Chondrocyte (in vitro differentiated cells): ENCODE measurements at places on chromosomes 6 and 20.

DNA sequence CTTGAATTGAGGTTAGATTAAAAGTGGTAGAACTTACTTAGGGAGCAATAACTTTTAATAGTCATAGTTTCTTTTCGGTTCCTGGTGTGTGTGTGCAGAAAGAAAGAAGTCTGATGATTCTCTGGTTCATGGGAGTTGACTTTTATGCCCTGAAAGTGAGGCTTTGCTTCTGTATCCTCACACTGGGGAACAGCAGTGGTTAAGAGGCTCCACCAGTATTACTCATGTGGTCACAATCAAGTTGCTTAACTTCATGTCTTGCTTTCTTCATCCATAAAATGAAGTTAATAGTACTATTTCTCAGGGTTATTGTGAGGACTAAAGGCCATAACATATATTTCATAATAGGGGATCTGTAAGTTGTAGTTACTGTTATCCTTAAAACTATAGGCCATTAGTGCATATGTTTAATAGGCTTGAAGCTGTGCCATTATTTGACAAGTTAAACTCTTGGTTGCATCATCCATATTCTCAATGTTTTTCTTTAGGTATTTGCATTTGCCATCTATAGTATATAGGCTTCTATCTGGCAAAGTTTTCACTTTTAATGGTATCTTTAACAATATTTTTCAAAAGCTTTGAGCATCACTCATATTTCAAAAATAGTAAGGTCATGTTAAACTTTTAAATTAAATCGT lies 262.4 kb downstream of the PLCB1 start:
- no peaks in the 10 kb centered on the region for H3K36me3 ChIP-seq
- no peaks in the 10 kb centered on the region for H3K27me3 ChIP-seq
- H3K4me3 ChIP-seq = no peak overlapping the region
- H3K4me1 ChIP-seq = peaks cover 5% of the 10 kb centered on the region
- no peak for DNase-seq

DNA sequence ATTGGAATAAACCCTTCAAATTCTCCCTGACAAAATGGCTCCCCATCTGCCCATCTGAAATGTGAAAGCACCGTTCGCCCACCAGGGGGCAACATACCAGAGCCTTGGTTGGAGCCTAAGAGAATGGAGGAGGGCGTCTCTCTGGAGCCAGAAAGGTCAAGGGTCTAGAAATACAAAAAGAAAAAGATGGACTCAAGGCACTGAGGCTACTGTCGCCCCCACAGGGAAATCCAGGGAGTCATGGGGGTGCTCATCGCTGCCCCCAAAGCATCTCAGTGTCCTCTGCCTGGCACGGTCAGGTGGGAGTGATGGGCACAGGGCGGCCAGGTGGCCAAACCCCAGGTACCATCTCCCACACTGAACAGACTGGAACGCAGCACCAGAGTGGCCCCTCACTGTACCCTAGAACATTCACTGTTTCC lies 136.3 kb downstream of the ZMYND8 start:
- H3K27ac ChIP-seq = no peak overlapping the region
- H3K4me3 ChIP-seq = no peak overlapping the region
- peaks cover 29% of the 10 kb centered on the region for H3K36me3 ChIP-seq
- H3K27me3 ChIP-seq = no peaks in the 10 kb centered on the region
- no peak for DNase-seq

GRCh38 chr20:4081421-4081820 lies 66.1 kb upstream of the RNF24 start:
- H3K4me3 ChIP-seq = no peak overlapping the region
- H3K4me1 ChIP-seq = peaks cover 35% of the 10 kb centered on the region
- no peak for DNase-seq
- H3K36me3 ChIP-seq = peaks cover 7% of the 10 kb centered on the region
- no peaks in the 10 kb centered on the region for H3K27me3 ChIP-seq

DNA sequence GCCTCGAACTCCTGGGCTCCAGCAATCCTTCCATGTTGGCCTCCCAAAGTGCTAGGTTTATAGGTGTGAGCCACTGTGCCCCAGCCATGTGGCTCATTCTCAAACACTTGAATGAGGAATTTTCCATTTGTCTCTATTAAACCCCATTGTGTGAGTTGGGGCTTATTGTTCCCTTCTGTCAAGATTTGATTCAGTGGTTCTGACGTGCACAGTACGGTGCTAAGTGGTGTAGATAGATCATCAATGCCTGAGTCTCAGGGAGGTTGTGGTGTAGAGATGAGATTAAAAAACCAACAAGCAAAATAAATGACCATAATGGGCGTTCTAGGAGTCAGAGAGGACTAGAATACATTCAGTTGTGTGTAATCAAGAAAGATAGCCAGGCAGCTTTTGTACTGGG lies 335.6 kb downstream of the PRL start:
- no peaks in the 10 kb centered on the region for H3K27me3 ChIP-seq
- no peak overlapping the region for H3K4me3 ChIP-seq
- H3K36me3 ChIP-seq = no peaks in the 10 kb centered on the region
- DNase-seq = no peak
- H3K4me1 ChIP-seq = peaks cover 4% of the 10 kb centered on the region

DNA sequence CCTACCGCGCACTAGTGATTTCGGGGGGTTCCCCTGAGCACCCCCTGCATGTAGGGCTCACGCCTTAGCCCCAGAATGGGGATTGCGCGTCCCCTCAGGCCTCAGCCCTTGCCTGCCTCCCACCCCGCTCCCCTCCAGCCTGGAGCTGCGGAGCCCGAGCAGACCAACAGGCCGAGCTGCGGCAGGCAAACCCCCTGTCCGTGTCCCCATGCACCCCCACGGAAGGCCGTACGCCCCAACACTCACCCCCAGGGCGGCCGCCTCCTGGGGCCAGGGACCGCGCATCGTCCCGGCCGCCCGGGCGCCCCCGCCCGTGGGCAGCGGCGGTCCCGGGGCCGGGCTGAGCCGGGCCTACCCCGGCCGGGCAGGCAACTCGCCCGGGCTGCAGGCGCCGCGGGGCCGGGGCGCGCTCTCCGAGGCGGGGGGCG lies 1.2 kb upstream of the KCNB1 start:
- H3K36me3 ChIP-seq = no peaks in the 10 kb centered on the region
- H3K4me1 ChIP-seq = peaks cover 12% of the 10 kb centered on the region
- no peak for DNase-seq
- H3K27ac ChIP-seq = no peak overlapping the region
- peaks cover 40% of the 10 kb centered on the region for H3K27me3 ChIP-seq

- peaks cover 4% of the 10 kb centered on the region for H3K27me3 ChIP-seq
- no peak overlapping the region for H3K4me3 ChIP-seq
- no peak overlapping the region for H3K27ac ChIP-seq
- no peak for DNase-seq
- H3K4me1 ChIP-seq = peaks cover 7% of the 10 kb centered on the region
- no peaks in the 10 kb centered on the region for H3K36me3 ChIP-seq
Observed at GRCh38 chr20:58099291-58099935, 129.0 kb downstream of the ANKRD60 start.

DNA sequence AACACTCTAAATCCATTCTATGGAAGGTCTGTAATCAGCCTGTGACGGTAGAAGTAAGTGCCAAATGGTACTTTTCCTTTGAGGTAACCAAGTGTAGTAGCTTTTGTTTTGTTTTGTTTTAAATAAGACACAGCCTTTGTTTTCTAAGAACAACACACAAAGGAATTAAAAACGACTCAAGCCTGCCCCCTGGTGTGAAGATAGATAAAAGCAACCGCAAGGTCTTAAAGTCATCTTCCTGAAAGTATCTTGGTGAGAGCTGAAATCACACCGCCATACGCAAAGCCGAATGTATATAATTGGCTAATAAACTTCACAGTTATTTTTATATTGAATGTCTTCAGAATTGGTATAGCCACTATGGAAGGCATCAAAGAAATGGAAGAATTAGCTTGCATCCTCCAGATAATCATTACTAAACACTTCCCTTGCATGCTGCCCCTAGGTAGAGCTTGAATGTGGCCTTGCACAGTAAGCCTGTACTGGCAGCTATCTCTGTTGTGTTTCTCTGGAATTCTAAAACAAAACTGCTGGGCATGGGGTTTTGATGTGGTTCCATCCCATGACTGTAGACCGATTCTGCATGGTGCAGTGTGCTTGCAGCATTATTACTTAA lies 95.6 kb downstream of the LAMP5 start:
- H3K36me3 ChIP-seq = no peaks in the 10 kb centered on the region
- H3K27ac ChIP-seq = no peak overlapping the region
- H3K27me3 ChIP-seq = no peaks in the 10 kb centered on the region
- DNase-seq = no peak
- H3K4me3 ChIP-seq = no peak overlapping the region

DNA sequence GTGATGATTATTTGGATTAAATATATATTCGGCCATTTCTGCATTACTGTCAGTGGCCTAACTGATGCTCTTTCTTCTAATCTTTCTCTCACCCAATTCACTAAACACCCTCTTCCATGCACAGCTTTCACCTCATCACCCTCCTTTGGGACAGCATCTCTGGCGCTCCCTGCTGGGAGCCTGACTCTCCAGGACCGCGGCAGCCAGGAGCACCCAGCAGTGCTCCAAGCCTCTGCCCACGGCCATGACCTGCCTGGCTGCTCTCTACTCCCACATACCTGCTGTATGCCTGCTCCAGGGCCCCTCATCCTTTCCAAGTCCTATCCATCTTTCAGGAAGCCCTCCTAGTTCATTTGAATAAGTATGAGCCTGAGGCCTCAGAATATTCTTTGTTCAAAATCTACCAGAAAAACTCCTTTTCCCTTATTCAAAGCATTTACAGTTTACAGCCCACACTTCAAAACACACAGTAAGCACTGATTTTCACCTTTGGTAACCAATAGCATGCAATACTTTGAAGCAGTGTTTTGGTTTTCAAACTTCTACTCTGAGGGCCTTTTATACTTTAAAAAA lies 15.2 kb downstream of the CTCFL start:
- H3K4me1 ChIP-seq = peaks cover 38% of the 10 kb centered on the region
- no peak overlapping the region for H3K27ac ChIP-seq
- H3K36me3 ChIP-seq = no peaks in the 10 kb centered on the region
- H3K4me3 ChIP-seq = no peak overlapping the region
- H3K27me3 ChIP-seq = no peaks in the 10 kb centered on the region

- DNase-seq = no peak
- H3K27me3 ChIP-seq = no peaks in the 10 kb centered on the region
- no peak overlapping the region for H3K27ac ChIP-seq
- H3K36me3 ChIP-seq = no peaks in the 10 kb centered on the region
- H3K4me3 ChIP-seq = no peak overlapping the region
Observed at GRCh38 chr6:69027861-69028260, 392.8 kb downstream of the ADGRB3 start.

DNA sequence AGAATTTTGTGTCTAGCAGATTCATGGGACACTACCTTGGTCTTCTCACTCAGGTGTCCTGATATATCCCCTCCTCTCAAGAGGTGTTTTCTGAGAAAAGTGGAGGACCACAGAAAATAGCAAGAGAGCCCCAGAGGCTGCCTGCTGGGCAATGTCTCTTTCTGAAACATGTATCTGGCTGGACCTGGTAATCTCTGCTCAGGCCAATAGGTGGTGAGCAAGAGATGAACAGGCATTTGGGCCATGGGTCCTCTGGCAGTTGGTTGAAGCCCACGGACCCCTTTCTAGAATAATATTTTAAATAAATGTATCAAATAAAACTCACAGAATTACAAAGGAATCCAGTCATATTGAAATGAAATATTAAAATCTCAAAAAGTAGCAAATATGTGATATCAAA lies 8.8 kb upstream of the THBD start:
- no peaks in the 10 kb centered on the region for H3K27me3 ChIP-seq
- H3K4me3 ChIP-seq = no peak overlapping the region
- no peaks in the 10 kb centered on the region for H3K36me3 ChIP-seq
- peaks cover 31% of the 10 kb centered on the region for H3K4me1 ChIP-seq
- no peak overlapping the region for H3K27ac ChIP-seq

DNA sequence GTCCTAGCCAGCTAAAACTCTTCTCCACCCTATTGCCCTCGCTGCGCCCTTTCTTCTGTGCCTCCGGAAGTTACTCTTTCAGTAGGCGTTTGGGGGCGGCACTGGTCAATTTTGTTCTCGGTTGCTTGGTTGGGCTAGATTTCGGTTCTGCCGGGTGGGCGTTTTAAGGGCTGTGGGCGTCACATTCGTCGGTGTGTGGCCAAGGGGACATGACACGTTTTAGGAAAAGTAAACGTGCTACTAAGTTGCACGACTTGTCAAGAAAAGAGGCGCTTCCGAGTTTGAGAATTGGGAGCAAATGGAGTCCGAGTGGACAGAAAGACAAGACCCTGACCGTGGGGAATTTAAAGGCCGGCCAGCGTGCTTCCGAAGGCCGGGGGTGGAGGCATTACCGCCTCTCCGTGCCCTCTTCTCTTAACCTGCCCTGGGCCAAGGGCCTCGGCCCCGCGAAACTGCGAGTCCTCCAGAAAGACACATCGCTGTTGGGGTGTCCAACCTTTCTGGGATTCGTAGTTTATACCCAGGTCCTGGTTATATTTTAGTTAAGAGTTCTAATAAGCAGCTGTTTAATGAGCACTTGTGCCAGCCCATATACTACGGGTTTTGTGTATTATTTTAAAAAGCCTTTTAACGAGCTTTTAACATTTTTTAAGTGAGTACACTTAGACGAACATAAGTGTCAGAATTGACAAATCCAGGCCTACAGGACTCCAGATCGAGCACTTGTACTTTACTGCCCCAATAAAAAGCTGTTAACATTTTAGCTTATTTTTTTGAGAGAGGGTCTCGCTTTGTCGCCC lies 664 bp upstream of the BAG6 start:
- no peak for DNase-seq
- H3K4me1 ChIP-seq = peaks cover 34% of the 10 kb centered on the region
- no peaks in the 10 kb centered on the region for H3K27me3 ChIP-seq
- H3K4me3 ChIP-seq = peak overlapping the region; percentile 89
- H3K27ac ChIP-seq = peak overlapping the region; percentile 99

DNA sequence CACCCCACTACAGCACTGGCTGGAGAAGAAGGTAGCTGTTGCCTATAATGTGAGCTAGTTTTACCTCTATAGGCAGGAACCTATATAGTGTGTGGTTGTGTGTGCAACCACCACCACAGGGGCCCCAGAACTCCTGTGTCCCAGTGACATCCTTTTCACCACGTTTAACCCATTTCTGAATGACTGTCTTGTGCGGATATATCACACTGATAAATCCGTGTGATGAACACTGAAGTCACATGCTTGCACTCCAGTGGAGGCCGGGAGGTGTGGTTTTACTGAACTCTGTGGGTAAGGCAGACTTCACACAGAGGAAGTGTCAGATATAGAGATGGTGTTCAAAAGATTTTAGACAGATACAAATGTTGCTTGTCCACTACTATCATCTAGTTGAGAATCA lies 32.5 kb downstream of the SDHAF4 start:
- no peak for DNase-seq
- H3K4me3 ChIP-seq = no peak overlapping the region
- H3K4me1 ChIP-seq = no peaks in the 10 kb centered on the region

GRCh38 chr6:45036103-45036502 lies 292.0 kb upstream of the RUNX2 start:
- H3K4me3 ChIP-seq = no peak overlapping the region
- H3K4me1 ChIP-seq = no peaks in the 10 kb centered on the region
- DNase-seq = no peak
- no peaks in the 10 kb centered on the region for H3K36me3 ChIP-seq
- H3K27me3 ChIP-seq = no peaks in the 10 kb centered on the region
- no peak overlapping the region for H3K27ac ChIP-seq

- H3K27me3 ChIP-seq = no peaks in the 10 kb centered on the region
- peak; percentile 48 for DNase-seq
- H3K27ac ChIP-seq = no peak overlapping the region
- H3K4me3 ChIP-seq = no peak overlapping the region
- no peaks in the 10 kb centered on the region for H3K4me1 ChIP-seq
- H3K36me3 ChIP-seq = no peaks in the 10 kb centered on the region
Observed at GRCh38 chr20:61417221-61417941, 165.3 kb downstream of the CDH4 start.
